Mesothelial cell of epicardium (in vitro differentiated cells): ENCODE measurements at places on chromosomes 16 and 17.
A peak's percentile ranks its signal among the peaks of the same experiment; 100 is the strongest.

DNA sequence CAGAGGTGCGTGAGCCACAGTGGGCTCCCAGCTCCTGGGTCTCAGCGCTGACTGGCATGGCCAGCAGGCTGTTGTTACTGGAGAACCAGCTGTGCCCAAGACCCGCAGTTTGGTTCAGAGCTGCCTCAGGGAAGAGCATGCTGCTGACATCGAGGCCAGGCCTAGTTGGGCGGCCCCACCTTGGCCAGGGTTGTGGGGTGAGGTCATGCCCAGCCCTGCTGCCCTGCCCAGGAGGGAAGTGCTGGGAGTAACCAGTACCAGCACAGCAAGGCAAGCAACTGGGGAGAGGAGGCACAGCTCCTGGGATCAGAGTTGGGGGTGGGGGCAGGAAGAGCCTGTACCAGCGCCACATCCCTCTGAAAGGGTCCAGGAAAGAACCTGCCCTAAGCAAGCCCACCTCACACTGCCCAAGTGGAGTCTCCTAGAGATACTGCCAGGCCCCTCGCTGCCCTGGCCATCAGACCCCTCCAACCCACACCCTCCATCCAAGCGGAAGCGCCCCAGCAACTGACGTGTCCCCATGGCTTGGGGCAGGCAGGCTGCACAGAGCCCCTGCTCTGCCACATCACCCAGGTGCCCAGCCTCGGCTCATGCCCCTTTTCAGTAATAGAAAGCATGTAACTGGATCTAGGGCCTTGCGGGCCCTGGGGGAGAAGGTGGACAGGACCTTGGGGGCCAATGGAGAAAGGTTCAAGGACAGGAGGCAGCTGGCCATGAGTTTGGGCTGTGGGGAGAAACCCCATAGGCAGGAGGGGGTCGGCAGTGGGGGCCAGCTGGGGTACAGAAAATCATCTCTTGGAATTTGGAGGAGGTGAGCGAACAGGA is 990 bp downstream of the DOK4 start:
- no peak for DNase-seq

GRCh38 chr16:2148714-2149629 is 547 bp downstream of the RAB26 start:
- DNase-seq, result no peak

DNA sequence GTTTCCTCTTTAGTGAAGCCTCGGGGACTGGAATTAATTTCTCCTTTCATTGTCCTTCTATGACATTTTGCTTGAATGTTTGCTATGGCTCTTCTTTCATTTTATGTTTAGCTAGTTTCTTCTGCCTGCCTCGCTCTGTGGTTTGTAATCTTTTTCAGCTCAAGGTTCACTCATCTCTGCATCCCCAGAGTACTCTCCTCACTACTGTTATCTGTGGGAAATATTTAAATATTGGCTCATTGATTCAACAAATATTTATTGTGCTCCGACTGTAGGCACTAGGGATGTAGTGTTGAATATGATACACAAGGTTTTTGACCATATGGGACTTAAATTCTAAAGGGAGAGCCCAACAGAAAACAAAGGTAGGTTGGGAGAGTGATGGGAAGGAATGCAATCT is 195.9 kb downstream of the PHKB start:
- no peak for DNase-seq

DNA sequence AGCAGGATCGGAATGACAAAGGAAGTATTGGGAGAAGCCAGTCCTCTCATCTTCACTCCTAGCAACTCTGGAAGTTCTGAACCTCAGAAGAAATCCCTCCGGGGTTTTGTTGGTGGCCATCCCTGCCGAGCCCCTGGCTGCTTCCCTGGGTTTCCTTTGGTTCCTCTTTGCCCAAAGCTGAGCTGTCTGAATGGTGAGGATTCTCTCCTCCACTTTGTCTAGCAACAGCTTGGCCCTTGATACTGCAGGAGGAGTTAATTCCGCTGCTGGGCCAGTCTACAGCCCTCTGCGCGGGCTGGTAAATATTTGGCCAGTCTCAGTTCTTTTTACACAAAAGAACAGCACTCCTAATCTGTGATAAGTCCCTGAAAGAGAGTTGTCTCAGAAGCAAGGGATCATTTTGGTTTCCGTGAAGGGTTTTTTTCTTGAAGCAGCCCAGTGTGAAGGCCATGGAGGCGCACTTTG is 170.9 kb downstream of the RAB11FIP4 start:
- no peak for DNase-seq

DNA sequence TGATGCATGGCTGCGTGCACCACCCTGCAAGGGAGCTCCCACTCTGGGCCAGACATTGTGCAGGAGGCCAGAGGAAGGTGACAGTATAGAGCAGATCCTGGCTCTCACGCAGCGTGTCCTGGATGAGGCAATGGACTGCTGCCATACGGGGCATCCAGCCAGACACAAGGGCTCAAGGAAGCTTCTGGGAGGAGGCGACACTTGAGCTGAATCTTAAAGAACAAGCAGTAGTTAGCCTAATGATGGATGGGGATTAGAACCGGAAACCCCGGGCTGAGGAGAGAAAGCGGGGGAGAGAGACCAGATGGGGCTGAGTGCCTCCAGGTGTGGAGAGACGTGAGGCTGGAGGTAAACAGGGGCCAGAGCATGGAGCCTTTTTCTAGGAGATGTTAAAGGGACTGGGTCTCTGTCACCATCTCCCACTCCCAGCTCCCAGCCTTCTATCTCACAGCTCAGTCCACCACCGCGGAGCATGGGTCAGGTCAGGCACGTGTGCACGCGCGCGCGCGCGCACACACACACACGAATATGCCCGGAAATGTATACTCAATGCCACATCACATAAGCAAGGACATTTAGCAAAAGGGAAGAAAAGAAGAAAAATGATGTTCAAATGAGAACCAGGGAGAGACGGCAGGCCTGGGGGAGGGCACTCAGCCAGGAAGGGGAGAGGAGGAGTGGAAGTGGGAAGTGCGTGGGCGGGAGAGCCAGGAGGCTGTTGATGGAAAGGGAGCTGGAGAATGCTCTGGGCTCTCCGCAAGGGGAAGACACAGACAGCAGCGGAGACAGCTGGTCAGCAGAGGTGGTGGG is 46.3 kb downstream of the CCDC42 start:
- DNase-seq, result peak; percentile 82

- no peak for DNase-seq
These were observed 25.5 kb upstream of the SOX9 start for GRCh38 chr17:72095316-72095715.

DNA sequence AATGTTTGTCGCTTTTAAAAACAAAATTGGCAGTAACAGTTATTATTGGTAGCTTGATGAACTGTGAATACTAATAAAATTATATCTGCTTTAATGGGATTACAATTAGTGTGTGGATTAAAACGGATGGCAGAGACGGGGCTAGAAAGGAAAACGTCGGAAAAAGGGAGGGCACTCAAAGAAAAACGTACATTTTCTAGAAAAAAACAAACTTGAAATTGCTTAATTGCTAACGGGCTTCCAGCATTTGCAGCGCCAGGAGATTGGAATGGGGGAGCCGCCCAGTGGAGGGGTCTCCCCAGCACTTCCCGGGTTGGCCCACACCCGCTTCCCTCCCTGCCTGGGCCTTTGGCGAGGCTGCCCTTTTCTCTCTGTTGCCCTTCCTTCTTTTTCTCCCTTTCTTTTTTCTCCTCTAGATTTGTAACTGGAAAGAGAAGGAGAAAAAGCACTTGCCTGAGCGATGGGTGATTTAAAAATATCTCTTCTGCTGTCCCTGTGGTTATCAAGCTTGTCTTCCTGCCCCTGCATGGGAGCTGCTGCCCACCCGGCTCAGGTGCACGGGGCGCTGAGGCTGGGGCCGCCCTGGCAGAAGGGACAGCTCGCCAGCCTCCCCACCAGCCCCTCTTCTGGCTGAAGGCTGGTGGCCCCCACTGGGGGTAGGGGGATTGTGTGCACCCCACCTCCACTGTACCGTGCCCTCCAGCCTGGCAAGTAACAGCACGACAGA is 5.9 kb downstream of the BAHCC1 start:
- no peak for DNase-seq

- DNase-seq, result no peak
These were observed 35.0 kb upstream of the ETV4 start for GRCh38 chr17:43581130-43581529.

- no peak for DNase-seq
These were observed 5.9 kb downstream of the TRPV1 start for GRCh38 chr17:3603119-3603869.

DNA sequence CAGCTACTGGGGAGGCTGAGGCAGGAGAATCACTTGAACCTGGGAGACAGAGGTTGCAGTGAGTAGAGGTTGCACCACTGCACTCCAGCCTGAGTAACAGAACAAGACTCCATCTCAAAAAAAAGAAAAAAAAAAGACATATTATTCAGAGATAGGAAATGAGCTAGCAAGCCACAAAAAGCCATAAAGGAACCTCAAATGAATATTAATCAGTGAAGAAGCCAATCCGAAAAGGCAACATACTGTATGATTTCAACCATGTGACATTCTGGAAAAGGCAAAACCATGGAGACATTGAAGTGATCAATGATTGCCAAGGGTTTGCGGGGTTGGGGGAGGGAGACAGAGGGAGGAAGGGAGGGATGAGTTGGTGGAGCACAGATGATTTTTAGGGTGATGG is 8.4 kb upstream of the EXOC7 start:
- DNase-seq, result no peak

- DNase-seq, result no peak
These were observed 9.3 kb downstream of the IL4R start for GRCh38 chr16:27322858-27323780.

DNA sequence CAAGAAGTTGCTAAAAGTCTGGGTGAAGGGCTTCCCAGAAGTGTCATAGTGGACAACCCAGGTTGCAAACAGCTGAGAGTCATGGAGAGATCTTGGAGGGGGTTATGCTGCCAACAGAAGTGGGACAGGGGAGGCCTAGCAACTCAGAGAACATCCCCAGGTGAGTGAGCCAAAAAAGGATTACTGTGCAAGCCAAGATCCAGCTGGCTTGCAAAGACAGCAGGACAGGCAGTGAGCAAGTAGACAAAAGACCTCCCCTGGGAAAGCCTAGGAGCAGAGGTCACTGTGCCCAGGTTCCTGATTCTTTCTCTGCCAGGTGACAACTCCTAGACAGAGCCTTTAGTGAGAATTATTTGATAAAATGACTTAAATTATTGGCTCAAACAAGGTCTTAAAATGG is 9.5 kb upstream of the LONP2 start:
- DNase-seq, result no peak

GRCh38 chr16:53784291-53784690 is 80.3 kb downstream of the FTO start:
- DNase-seq, result no peak

- DNase-seq, result no peak
These were observed 52.3 kb downstream of the ABCC1 start for GRCh38 chr16:16001596-16002255.

GRCh38 chr17:15947976-15948752 is 3.2 kb downstream of the ADORA2B start:
- DNase-seq, result no peak

GRCh38 chr17:45757431-45758218 is 26.5 kb upstream of the CRHR1 start:
- no peak for DNase-seq

DNA sequence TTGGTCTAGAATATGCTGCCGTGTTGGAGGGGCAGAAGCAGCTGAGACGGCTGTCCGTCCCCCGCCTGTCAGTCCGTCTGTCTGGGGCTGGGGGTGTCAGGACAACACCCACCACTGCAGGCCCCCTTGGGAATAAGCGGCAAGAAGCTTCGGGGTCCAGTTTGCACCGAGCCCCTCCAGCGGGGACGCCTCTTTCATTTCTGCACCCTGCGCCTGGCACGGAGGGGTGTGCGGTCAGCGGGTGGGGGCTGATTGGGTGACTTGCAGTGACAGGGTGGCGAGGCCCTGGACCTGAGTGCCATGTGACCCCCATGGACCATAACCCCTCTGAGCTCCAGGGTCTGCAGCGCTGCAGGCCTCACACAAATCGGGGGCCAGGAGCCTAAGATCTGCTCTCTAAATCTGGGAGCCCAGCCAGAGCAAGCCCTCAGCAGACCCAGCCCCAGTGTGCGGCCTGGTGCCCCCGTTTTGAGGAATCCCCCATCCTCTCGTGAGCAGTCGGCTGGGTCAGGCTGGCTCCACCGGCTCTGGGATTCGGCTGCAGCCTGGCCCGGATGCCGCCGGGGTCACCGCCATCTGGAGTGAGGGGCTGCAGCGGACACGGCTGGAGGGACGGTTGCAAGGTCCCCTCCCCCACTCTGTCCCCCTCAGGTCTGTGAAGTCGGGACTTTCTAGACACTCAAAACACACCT is 8.3 kb downstream of the CBFA2T3 start:
- no peak for DNase-seq

- no peak for DNase-seq
These were observed 730.7 kb upstream of the KIF2B start for GRCh38 chr17:53092072-53092471.

GRCh38 chr16:83312015-83312717 is 495.6 kb upstream of the HSBP1 start:
- no peak for DNase-seq

DNA sequence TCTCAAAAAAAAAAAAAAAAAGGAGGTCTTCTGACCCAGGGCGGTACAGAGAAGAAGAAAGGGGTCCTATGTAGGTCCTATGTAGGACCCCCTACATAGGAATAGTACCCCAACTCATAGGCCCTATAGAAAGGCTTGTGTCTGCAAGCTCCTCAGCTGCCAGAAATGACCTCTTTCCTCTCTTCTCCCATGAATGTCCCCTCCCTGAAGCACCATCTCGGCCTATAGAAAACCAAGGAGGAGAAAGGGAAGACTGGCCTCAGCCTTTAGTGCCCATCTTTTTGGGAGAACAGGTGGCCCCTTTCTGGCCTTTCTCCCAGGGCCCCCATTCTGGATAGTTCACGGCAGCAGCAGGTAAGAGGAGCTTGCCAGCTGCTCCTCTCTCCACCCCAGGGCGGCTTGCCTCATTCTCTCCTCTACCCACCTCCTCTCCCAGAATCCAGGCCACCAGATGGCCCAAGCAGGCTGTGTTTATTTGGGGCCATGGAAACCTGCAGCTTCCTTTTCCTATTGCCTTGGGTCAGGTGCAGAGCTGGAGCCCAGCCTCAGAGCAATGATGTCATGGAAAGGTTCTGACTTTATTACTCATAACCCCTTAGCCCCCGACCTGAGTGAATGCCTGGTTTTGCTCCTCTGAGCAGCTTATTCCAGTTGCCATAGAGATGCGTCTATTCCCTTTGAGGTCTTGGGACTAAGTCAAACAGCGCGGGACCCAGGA is 1.6 kb upstream of the MRPL58 start:
- DNase-seq, result no peak

- DNase-seq, result no peak
These were observed 31.1 kb upstream of the TNRC6A start for GRCh38 chr16:24698308-24698707.

GRCh38 chr16:56738221-56738620 is 8.3 kb downstream of the NUP93 start:
- DNase-seq, result no peak
